ENCODE measurements at places on chromosomes 1 and 21.

GRCh38 chr1:24049733-24050132, 62.2 kb downstream of the MYOM3 start:
- no peak for DNase-seq

- DNase-seq = no peak
These were observed 32.1 kb downstream of the JAK1 start for GRCh38 chr1:64934115-64934877.

- DNase-seq = no peak
These were observed 39.9 kb upstream of the SMYD2 start for GRCh38 chr1:214241060-214241459.

- DNase-seq = no peak
These were observed 16.2 kb downstream of the CCSAP start for GRCh38 chr1:229326601-229327000.

DNA sequence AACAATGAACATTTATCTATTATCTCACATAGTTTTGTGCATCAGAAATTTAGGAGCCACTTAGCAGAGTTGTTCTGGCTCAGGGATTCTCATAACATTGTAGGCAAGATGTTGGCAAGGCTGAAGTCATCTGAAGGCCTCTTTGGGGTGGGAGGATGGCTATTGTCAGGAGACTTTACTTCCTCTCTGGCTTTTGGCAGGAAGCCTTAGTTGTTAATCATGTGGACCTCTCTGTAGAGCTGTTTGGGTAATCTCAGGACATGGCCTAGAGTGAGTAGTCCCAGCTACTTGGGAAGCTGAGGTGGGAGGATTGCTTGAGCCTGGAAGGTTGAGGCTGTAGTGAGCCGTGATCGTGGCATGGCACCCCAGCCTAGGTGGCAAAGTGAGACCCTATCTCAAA, 40.2 kb downstream of the RASAL2 start:
- DNase-seq = peak; percentile 50

GRCh38 chr1:227343727-227344551, 25.6 kb upstream of the CDC42BPA start:
- DNase-seq = peak; percentile 63

DNA sequence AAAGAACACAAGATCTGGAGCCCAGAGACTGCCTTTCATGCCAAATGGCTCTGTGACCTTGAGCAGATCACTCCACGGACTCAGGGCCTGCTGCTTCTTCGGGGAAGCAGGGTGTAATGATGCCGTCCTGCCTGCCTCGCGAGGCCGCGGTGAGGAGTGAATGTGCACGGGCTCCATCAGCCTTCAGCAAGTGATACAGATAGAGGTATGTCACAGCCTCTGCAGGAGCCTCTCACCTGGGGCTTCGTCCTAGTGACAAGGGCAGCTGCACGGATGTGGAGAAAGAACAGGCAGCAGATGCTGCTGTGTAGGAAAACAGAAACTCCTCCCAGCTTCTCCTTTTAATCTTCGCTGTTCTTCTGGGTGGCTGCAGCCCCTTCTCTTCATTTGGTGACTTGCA, 127.5 kb downstream of the KCNN3 start:
- DNase-seq = no peak

GRCh38 chr1:159663552-159663951, 50.8 kb downstream of the CRP start:
- DNase-seq = no peak

GRCh38 chr1:106975944-106976343, 80.5 kb upstream of the PRMT6 start:
- DNase-seq = no peak

DNA sequence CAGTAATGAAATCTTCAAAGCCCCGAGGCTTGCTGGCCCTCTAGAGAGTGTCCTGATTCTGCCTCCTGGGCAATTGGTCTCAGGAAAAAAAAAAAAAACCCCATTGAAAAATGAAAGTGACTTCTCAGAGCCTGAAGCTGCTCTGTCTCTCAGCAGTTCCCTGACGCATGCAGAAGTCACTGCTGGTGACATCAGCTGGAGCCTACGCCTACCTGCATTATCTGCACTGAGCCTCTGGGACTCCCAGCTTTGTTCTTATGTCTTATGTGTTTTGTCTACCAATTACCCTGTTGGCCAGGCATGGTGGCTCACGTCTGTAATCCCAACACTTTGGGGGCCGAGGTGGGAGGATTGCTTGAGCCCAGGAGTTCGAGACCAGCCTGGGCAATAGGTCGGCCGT, 10.1 kb upstream of the SLC25A33 start:
- peak; percentile 40 for DNase-seq

GRCh38 chr1:157157501-157158190, 19.5 kb upstream of the ETV3 start:
- peak; percentile 29 for DNase-seq

Measured in hepatic stellate cell (primary cell).